ENCODE measurements at places on chromosomes 2 and 18.
A peak's percentile ranks its signal among the peaks of the same experiment; 100 is the strongest.

DNA sequence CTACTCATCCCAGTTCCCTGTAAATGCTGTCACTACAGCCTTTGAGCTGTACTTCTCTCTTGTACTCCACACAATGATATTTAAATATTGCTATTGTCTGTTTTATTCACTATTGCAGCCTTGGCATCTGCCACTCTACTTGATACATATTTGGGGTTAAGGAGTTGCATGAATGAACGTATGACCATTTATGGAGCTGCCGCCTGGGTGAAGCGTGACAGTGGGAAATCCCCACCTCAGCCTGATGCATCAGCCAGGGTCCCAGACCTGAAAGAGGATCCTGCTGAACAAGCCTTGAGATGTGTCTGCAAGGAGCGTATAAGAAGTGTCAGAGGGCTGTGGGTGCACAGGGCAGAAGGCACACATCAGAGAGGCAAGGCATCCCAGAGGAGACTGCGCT is 39.1 kb downstream of the MRPL35 start:
- H3K36me3 ChIP-seq = no peaks in the 10 kb centered on the region
- DNase-seq = no peak
- no peak overlapping the region for H3K27ac ChIP-seq
- no peak overlapping the region for H3K4me3 ChIP-seq

DNA sequence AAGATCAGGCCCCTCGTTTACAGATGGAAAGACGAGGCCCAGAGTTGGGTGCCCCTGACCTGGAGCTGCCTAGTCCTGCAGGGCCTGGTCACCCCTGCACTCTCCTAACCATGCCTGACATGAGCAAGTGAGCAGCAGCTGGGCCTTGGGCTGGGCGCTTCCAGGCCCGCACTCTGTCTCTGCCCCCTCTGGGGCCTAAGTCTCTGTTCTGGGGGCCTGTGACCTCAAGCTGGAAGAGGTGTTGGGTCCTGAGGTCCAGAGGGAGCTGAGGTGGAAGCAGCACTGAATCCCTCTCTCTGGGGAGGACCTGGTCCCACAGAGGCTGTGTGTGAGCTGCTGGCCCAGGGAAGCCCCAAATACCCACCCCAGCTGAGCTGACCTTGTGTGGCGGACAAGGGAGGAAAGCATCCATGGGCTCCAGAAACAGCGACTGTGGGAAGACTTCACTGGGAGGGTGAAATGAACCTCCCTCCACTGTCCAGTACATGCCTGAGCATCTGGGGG is 46.1 kb upstream of the GPC1 start:
- H3K36me3 ChIP-seq = no peaks in the 10 kb centered on the region
- peaks cover 27% of the 10 kb centered on the region for H3K27me3 ChIP-seq
- H3K27ac ChIP-seq = no peak overlapping the region
- no peak for DNase-seq
- no peaks in the 10 kb centered on the region for H3K4me1 ChIP-seq
- H3K4me3 ChIP-seq = no peak overlapping the region

- no peak overlapping the region for H3K27ac ChIP-seq
- DNase-seq = no peak
- no peaks in the 10 kb centered on the region for H3K27me3 ChIP-seq
- no peaks in the 10 kb centered on the region for H3K4me1 ChIP-seq
Measured at GRCh38 chr2:69701100-69701945, 40.6 kb upstream of the ANXA4 start.

- H3K36me3 ChIP-seq = no peaks in the 10 kb centered on the region
- H3K27me3 ChIP-seq = no peaks in the 10 kb centered on the region
- H3K4me1 ChIP-seq = no peaks in the 10 kb centered on the region
- no peak overlapping the region for H3K4me3 ChIP-seq
- no peak overlapping the region for H3K27ac ChIP-seq
- no peak for DNase-seq
Measured at GRCh38 chr18:27789406-27789805, 387.5 kb downstream of the CDH2 start.

- no peak overlapping the region for H3K4me3 ChIP-seq
- H3K36me3 ChIP-seq = no peaks in the 10 kb centered on the region
- no peak for DNase-seq
- no peak overlapping the region for H3K27ac ChIP-seq
- H3K27me3 ChIP-seq = no peaks in the 10 kb centered on the region
- H3K4me1 ChIP-seq = no peaks in the 10 kb centered on the region
Measured at GRCh38 chr2:121247534-121247933, 37.5 kb downstream of the TFCP2L1 start.

GRCh38 chr2:106890606-106891005 is 4.6 kb upstream of the ST6GAL2 start:
- 0 out of 2 replicates have a peak overlapping the region, but pooled peaks have one; percentile 4 for H3K27ac ChIP-seq
- H3K4me1 ChIP-seq = peaks cover 9% of the 10 kb centered on the region
- H3K4me3 ChIP-seq = no peak overlapping the region
- no peaks in the 10 kb centered on the region for H3K36me3 ChIP-seq
- no peaks in the 10 kb centered on the region for H3K27me3 ChIP-seq
- peak; percentile 48 for DNase-seq

- no peak overlapping the region for H3K4me3 ChIP-seq
- no peaks in the 10 kb centered on the region for H3K36me3 ChIP-seq
- no peaks in the 10 kb centered on the region for H3K27me3 ChIP-seq
- 0 out of 2 replicates have a peak, but pooled peaks cover 5% of the 10 kb centered on the region for H3K4me1 ChIP-seq
- no peak for DNase-seq
Measured at GRCh38 chr2:150188177-150188576, 299.3 kb downstream of the RND3 start.

GRCh38 chr2:114049280-114049679 is 159.4 kb downstream of the ACTR3 start:
- no peaks in the 10 kb centered on the region for H3K4me1 ChIP-seq
- no peak for DNase-seq

DNA sequence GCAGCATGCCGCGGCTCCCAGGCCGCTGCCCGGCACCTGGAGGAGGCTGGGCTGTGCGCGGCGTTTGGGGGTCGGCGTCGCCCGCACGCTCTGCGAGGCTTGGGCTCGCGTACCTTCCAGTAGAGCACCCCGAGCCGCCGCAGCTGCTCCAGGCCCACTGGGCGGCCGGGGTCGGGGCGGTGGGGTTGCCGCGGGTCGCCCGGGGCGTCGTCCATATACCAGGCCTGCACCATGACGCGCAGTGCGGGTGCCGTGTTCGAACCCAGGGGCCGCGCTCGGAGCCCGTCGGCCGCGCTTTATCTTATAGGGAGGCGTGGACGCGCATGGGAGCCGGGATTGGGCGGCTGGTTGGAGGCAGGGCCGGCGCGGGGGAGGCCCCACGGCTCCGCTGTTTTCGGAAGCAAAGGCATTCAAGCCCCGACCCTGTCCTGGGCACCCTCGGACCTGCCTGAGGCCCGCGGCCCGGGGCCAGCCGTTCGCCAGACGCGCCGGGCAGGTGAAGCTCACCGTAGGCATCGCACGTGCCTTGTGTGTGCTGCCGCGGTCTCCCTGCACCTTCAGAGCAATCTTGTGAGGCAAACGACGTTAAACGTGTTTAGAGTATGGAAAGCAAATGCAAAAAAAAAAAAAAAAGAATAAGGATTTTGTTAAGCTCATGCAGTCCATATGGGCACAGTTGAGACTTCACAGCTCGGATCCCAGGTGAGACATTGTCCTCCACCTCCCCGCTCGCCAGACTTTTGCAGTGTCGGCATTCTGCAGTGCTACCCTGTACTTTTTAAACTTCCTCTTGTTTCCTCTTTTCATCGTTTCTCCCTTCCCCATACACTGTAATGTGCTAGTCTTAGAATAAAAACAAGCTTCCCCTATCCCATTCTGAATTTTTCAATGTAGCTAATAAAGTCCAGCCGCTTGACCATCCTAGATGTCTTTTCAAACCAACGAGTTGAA is at the start of gene ADI1:
Gene ADI1 (minus strand): TSS at position 277 of the 951 bp plus-strand sequence. CDS start 44 bp downstream, at position 233.
- H3K36me3 ChIP-seq = no peaks in the 10 kb centered on the region
- H3K4me1 ChIP-seq = peaks cover 10% of the 10 kb centered on the region
- peak; percentile 86 for DNase-seq
- H3K27ac ChIP-seq = peak within 1 kb of the TSS; percentile 91

- DNase-seq = peak; percentile 40
- H3K36me3 ChIP-seq = no peaks in the 10 kb centered on the region
- no peak overlapping the region for H3K4me3 ChIP-seq
- H3K27ac ChIP-seq = no peak overlapping the region
- no peaks in the 10 kb centered on the region for H3K4me1 ChIP-seq
Measured at GRCh38 chr18:34661464-34662087, 48.5 kb upstream of the DTNA start.

DNA sequence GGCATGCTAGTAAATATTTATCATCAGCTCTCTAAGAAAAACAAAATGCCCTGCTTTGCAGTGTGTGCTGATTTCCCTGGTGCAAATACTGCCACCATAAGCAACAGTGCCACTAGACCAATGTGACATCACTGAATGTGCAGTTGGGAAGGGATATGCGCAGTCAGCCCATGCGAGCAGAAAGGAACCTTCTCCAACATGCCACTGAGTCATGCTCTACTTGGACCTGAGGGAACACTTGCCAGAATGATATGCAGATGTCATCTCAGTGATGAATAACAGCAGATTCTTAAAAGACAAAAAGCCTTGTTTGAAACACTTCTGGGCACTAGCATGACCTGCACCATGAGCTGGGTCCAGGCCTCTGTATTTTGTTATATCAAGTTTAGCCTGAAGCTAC is 55.3 kb upstream of the REL start:
- no peaks in the 10 kb centered on the region for H3K36me3 ChIP-seq
- H3K4me1 ChIP-seq = peaks cover 13% of the 10 kb centered on the region
- no peak for DNase-seq
- H3K27me3 ChIP-seq = peaks cover 35% of the 10 kb centered on the region

- peak within 1 kb of the TSS; percentile 51 for H3K27ac ChIP-seq
- H3K4me1 ChIP-seq = peaks cover 9% of the 10 kb centered on the region
- peak within 1 kb of the TSS; percentile 96 for H3K4me3 ChIP-seq
- no peaks in the 10 kb centered on the region for H3K27me3 ChIP-seq
Measured at GRCh38 chr2:42493468-42494354, at the start of gene KCNG3. Gene KCNG3 (minus strand): TSS chr2:42493982. CDS start chr2:42493501, 481 bp downstream.
